Stimulated activated CD8-positive, alpha-beta memory T cell treated with anti-CD3 and anti-CD28 coated beads, Interleukin-15, amount 100 ng/mL, for 48 hours (primary cell): ENCODE measurements at places on chromosomes 16 and 17.

GRCh38 chr17:67675481-67675880 is 42.3 kb upstream of the NOL11 start:
- no peak for DNase-seq

DNA sequence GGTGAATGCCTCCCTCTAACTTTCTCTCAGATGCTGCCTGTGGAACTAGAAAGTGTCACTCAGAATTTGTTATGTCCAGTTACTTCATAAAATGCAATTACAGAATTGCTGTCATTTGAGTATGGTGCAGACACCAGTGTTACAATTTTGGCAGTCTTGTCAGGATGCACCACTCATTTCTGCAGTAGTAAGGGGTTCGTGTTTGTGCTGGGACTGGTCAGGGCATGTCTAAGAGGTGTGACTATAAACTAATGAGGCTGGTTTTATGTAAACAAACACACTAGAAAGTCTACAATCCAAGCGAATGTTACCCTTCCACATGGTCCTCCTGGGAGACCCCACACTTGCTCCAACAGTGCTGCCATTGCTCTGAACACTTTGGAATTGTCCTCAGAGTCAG is 206.2 kb downstream of the ANKFN1 start:
- no peak for DNase-seq

- DNase-seq: peak; percentile 44
Measured at GRCh38 chr16:29820271-29820701, at the start of gene MVP. TSS of gene MVP (plus strand) at chr16:29820462. CDS start at chr16:29830550, 10,088 bp downstream.

GRCh38 chr17:48455791-48456190 is 25.8 kb upstream of the SKAP1 start:
- DNase-seq: no peak

- no peak for DNase-seq
Measured at GRCh38 chr16:85025781-85026653, 1.6 kb upstream of the KIAA0513 start.

DNA sequence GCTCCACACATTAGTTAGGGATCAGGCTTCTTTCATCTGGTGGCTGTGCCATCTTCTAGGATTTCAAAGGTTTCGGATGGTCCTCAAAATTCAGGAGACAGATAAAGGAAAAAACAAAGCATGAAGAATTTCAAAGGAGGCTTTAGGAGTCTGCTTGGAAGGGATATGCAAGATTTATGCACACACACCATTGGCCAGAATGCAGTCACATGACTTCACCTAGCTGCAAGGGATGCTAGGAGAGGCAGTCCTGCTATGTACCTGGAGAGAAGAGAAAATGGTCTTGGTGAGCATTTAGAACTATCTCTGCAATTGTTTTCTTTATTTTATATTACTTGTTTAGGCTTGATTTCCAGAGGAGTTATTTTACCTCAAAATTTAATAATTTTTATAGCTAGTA is 174.6 kb downstream of the PCTP start:
- DNase-seq: no peak
